ENCODE measurements at places on chromosomes 7 and 10.

GRCh38 chr7:123797673-123798531 lies 47.1 kb upstream of the HYAL4 start:
- DNase-seq, result no peak

DNA sequence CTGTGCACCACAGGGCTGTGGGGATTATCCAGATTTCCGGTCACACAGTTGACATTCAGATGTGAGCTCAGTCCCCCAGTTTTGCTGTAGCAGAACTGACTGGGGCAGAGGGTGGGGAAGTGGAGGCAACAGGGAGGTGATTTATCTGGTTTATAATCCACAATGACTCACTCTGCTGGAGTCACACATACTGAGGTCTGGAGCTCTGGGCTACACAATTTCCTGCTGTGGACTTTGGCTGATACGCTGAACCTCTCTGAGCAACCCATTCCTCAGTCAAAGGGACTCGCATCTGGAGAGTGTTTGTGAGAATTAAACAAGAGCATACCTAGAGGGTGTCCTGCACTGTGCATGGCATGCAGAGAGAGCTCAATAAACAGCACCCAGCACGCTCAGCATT lies 64.8 kb upstream of the PLPP4 start:
- no peak for DNase-seq

DNA sequence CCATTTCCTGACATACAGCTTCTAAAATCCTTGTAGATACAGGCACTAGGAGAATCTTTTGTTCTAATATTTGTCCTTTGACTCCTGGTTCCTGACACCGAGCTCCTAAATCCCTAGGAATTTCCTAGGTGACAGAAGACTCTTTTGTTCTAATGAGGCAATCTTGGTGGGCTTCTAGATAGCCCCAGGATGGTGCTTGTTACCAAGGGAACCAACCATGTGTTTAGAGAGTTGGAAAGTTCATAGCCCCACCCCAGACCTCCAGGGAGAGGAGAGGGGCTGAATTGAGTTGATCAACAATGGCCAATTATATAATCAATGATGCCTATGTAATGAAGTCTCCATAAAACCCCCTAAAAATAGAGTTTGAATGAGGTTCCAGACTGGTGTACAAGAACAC lies 145.1 kb downstream of the JMJD1C start:
- DNase-seq, result no peak

DNA sequence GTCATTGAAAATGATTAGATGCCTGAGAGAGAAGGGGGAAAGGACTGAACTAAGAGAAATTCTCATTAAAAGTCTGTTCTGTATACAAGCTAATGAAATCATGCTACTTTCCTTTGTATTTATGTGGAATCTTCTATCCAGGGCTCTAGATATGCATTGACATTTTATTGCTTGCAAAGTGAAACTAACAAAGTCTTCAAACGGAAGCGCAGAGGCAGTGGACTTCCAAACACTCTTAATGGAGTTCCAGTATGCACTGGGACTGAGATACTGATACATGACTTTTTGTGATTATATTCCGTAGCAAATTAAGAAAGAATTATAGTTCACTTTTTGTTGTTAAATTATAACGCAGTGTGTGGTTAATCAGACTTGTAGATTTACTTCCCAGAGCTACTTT lies 166.8 kb upstream of the TBX20 start:
- DNase-seq, result no peak

GRCh38 chr10:105986912-105987635 lies 1177.4 kb downstream of the SORCS1 start:
- DNase-seq, result no peak

- peak; percentile 39 for DNase-seq
These were observed at the start of gene CH25H for GRCh38 chr10:89207181-89207800. Gene CH25H, minus strand, starts transcription at chr10:89207317. Its CDS starts 25 bp downstream, at chr10:89207292.

GRCh38 chr7:74401137-74401859 lies 52.4 kb upstream of the GTF2IRD1 start:
- peak; percentile 53 for DNase-seq

DNA sequence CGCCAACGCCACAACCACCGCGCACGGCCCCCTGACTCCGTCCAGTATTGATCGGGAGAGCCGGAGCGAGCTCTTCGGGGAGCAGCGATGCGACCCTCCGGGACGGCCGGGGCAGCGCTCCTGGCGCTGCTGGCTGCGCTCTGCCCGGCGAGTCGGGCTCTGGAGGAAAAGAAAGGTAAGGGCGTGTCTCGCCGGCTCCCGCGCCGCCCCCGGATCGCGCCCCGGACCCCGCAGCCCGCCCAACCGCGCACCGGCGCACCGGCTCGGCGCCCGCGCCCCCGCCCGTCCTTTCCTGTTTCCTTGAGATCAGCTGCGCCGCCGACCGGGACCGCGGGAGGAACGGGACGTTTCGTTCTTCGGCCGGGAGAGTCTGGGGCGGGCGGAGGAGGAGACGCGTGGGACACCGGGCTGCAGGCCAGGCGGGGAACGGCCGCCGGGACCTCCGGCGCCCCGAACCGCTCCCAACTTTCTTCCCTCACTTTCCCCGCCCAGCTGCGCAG lies 424 bp downstream of the EGFR start:
- DNase-seq, result no peak

DNA sequence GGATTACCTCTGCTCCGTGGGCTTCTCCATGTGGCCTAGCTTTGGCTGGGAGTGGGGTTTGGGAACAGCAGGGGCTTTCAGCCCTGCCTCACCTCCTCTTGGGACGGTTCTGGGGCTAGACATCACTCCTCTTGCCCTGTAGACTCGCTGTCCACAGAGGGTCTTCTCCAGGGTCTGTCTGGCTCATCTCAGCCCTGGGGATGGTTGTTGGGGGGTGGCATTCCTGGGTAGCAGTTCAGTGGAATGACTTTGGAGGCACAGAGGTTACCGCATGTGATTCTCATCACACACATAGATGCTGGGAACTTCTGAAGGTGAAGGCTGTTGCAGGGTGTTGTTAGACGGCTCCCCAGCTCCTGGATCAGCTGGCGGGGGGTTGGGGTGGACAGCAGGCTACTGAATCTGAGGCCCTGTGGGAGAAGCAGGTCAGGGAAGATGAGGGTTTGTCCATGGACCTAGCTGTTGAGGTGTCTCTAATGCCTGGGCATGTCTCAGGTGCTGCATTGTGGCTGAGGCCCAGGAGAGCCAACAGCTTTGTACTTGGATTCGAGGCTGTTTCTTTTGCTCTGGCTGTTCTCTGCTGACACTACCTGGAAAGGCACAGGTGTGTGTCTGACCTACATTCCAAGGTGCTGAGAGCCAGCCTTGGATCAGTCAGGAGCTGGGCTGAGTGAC lies 23.8 kb downstream of the RAMP3 start:
- no peak for DNase-seq

GRCh38 chr10:3765146-3765545 lies 19.9 kb downstream of the KLF6 start:
- no peak for DNase-seq

DNA sequence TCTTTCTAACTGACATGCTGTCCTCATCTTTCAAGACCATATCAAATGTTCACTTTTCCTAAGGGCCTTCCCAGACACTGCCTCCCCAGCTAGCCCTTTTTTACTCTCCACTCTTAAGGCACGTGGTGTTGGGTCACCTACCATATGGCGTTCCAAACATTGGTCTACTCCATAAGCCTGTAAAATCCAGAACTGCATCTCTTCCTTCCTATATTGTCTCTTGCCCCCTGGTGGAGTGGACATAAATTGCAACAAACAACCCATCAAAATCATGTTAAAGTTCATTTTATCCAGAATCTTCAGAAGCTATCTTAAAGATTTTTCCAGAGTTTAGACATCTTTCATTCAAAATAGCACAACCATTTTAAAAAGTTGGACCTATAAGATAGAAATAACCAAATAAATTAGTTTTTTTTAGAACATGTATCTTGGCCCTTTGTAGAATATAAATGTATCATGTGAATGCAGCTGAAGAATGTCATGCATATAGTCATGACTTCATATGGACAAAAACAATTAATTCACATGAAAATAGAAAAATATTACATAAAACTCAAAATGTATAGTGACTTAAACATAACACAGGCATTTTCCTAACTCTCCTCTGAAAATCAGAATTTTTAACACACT lies 180.6 kb upstream of the CHRM2 start:
- DNase-seq, result no peak

DNA sequence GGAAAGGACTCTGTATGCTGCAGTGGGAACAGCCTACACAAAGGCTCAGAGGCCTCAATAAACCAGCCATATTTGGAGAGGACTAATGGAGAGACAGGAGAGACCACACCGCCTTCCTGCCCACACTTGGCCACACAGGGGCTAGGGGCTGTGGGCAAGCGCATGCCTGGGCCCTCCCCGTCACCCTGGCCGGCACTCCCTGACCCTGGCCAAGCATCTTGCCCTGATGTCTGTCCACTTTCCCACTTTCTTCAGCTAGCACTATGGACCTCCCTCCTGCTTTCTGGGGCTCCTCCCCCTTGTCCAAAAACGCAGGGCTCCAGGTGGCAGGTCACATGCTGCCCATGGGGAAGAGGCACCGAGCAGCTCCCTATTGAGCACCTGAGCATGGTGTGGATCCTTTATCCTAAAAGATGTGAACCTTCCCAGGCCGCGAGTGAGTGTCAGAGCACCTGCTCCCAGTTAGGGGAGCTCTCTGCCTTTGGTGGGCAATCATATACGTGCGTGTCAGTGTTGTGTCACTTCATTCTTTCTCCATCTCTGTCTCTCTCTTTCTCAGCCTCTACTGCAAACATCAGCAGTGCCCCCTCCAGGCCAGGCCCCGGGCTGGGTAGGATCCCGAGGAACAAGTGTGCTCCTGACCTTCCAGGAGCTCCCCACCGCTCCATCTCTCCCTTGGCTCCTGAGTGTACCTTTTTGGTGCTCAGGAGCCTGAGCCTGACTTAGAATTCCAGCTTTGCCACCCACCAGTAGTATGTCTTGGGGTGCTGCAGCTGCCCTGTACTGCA lies 74.0 kb downstream of the ZMIZ1 start:
- no peak for DNase-seq

DNA sequence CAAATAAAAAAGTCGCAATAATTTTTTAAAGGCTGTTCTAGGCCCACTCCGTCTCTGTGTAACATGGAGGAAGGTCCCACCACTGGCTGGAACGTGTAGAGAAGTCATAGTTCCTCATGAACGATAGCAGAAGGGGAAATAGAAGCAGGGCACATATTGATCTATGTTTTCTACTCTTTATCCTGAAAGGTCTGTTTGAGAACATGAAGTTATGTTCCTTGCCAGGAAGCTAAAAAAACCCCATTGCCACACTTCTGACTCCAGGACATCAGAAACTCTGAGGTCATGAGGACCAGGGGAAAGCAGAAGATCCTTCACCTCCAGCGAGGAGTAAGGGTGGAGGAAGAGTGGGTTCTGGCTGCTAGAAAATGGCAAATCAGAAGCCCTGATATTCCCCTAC lies 10.8 kb downstream of the ANKRD22 start:
- DNase-seq, result no peak

DNA sequence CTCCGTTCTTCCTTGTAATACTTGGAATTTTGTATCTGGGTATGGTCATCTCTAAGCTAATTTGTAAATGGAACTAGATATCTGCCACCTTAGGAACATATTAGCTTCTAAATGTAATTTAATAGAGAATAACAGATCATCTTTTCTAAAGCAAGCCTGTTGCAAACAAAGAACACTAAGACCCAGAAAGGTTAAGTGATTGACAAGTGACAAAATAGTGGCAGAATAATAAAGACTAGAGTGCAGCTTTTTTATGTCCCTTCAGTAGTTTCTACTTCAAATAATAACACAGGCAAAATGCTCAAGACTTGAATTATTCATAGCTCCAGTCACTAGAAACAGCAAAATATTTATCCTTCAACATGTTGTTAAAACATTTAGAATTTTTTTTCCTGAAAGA lies 91.7 kb downstream of the MET start:
- DNase-seq, result no peak

GRCh38 chr10:123408660-123409059 lies 254.5 kb downstream of the BUB3 start:
- no peak for DNase-seq

DNA sequence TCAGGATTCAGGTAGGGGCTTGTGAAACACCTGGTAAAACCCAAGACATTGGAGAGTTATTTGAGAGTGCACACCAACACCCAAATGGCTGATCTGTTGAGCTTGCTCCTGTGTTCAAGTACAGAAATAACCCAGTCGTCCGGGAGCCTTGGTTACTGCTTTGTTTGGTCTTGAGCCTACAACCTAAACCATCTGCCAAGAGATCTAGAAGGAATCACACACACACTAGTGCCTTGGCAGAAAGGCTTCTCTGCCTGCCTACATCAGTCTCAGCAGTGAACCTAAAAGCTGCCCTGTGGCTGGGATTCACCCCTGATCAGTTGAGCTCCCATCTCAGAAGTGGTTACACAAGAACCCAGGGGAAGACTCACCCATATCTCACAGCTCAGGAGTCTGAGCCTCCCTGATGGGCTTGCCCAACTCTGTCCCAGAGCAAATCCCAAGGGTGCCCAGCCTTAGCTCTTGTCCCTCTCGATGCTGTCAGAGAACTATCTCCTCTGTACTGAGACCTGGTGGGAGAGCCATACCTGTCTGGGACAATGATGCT lies 167.6 kb downstream of the CXCL12 start:
- no peak for DNase-seq

GRCh38 chr10:99917963-99918825 lies 91.6 kb downstream of the DNMBP start:
- DNase-seq, result no peak

- no peak for DNase-seq
These were observed 45.9 kb downstream of the COL1A2 start for GRCh38 chr7:94440451-94441039.

- no peak for DNase-seq
These were observed 106.1 kb downstream of the C10orf90 start for GRCh38 chr10:126564326-126564888.

- no peak for DNase-seq
These were observed 25.7 kb downstream of the TMEM176A start for GRCh38 chr7:150826061-150826849.

- no peak for DNase-seq
These were observed 98.9 kb downstream of the DYNC1I1 start for GRCh38 chr7:95871075-95871848.

GRCh38 chr7:29105752-29106668 lies 40.3 kb downstream of the CPVL start:
- no peak for DNase-seq

GRCh38 chr7:5333121-5334045 lies 50.6 kb downstream of the SLC29A4 start:
- DNase-seq, result no peak

DNA sequence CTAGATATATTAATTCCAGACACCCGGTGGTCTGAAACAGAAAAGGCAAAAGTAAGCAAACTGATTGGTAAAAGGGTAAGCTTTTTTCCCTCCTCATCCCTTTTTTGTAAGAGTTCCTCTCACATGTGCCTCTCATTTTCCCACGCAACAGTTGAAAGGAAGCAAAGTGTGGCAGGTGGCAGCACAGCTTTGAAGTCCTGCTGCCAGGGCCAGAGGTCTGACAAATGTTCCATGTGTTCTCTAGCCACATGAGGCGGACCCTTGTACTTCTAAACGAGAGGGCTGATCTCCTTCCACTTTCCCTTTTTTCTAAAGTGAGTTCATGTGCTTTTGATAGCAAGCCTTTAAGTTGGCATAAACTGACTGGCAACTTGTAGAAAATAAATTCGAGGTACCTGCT lies 217.5 kb downstream of the POLR1F start:
- no peak for DNase-seq
